ENCODE measurements at places on chromosomes 3 and 15.

- no peak for DNase-seq
Observed at GRCh38 chr15:52680041-52680391, 828 bp upstream of the ATOSA start.

- DNase-seq = no peak
Observed at GRCh38 chr15:60152386-60152785, 148.3 kb downstream of the FOXB1 start.

- no peak for DNase-seq
Observed at GRCh38 chr15:66144978-66145725, 108.4 kb downstream of the MEGF11 start.

GRCh38 chr3:127012091-127012490 lies 29.2 kb downstream of the PLXNA1 start:
- DNase-seq = no peak

DNA sequence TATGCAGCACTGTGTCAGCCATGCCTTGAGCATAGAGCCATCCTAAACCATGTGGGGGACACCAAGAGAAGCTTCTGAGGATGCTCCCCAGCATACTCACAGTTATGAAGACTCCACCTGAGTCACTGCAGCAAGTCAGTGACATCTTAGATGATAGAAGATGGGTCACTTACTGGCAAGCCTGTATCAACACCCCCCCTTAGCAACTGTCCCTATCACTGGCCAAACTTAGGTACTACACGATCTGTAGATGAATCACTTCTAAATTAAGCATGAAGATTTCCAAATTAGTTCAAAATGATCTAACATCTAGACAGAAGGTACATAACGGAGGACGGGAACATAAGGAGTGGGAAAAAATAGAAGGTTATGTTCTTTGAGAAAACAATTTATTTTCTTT lies 13.2 kb upstream of the LMCD1 start:
- DNase-seq = no peak

DNA sequence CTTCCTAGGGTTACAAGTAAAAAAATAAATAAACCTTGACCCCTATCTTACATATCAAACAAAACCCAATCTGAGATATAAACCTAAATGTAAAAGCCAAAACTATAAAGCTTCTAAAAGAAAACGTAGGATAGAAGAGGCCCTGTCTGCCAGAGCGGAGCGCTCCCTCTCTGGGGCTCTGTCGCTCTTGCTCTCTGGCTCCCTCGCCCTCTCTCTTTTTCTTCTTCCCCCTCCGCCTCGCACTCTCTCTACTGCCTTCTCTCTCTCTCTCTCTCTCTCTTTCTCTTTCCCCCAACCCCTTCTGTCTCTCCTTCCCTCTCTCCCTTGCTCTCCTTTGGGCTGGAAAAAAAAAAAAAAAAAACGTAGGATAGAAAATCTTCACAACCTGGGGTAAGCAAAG lies 21.6 kb downstream of the RYK start:
- DNase-seq = no peak

GRCh38 chr3:181637056-181637455 lies 74.7 kb upstream of the SOX2 start:
- no peak for DNase-seq

DNA sequence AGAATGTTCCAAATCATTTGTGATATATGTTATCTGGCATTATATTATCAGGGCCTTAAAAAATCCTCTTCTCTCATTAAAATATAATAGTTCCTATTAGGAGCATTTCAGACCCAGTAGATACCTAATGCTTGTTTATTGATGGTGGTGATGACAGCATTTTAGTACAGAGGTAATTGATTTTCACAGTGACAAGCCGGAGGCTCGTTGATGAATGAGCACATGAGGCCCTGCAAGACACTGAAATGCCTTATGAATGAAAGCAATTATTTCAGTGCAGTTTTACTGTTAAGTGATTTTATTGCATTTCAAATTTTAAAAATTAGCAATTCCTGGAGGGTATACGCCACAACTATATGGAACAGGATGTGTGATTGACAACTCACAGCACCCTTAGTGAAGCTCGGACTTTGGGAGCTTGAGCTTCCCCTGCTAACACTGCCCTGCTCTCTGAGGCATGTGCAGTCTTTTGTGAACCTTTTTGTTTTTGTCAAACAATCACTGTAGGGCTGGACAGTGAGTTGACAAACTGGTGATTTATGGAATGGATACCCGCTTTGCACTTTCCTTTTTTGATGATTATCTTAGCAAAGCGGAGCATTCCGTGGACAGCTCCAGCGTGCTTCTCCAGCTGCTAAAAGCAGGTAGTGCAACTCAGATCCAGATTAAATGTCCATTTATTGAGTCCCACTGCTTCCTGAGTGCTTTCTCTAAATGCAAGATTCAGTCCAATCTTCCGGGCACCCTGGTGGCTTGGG lies 187.0 kb upstream of the ATP10A start:
- DNase-seq = no peak

DNA sequence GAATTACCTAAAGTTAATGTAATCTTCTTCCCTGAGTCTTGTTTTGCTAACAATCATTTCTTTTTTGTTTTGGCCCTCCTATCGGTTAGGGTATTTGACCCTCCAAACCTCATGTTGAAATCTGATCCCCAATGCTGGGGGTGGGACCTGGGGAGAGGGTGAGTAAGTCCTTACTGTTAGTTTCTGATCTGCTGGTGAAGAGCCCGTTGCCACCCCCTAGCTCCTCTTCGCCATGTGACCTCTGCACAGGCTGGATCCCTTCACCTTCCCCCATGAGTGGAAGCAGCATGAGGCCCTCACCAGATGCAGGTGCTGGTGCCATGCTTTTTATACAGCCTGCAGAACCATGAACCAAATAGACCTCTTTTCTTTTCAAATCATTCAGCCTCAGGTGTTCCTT lies 62.8 kb upstream of the ADCY5 start:
- no peak for DNase-seq

- DNase-seq = no peak
Observed at GRCh38 chr3:94440767-94441493, 378.1 kb downstream of the NSUN3 start.

DNA sequence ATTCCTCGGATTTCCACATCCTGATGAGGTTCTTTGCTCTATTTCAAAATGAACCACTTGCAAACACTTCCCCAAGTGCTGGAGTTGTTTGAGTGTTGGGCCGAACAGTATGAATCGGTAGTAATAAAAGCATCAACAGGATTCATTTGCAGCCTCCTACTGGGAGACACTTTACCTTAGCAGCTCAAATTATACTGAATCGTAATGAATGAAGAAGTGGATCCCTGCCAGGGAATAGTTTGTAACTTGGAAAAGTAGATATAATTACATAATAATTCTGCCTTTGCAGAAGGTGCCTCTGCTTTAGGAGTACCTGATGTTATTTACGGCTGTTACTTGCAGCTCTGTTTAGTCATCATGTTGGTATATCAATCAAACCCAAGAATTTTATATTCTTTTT lies 669.1 kb downstream of the CADM2 start:
- DNase-seq = no peak

DNA sequence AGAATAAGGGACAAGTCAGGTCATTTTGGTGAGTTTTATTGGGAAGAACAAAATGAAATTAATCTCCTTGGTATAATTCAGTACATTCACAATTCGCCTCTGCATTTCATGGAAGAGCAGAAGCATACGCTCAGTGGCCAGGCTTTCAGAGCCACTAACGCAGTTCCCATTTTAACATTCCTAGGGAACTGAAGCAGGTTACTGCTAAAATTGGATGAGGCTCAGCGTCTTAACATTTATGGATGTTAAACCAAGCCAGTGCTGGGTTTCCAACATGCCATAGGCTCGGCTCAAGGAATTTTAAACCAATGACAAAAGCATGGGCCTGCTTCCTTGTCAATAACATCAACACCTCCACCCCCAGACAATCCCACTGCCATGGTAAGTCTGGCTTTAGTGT lies 172.7 kb upstream of the PRICKLE2 start:
- DNase-seq = no peak

DNA sequence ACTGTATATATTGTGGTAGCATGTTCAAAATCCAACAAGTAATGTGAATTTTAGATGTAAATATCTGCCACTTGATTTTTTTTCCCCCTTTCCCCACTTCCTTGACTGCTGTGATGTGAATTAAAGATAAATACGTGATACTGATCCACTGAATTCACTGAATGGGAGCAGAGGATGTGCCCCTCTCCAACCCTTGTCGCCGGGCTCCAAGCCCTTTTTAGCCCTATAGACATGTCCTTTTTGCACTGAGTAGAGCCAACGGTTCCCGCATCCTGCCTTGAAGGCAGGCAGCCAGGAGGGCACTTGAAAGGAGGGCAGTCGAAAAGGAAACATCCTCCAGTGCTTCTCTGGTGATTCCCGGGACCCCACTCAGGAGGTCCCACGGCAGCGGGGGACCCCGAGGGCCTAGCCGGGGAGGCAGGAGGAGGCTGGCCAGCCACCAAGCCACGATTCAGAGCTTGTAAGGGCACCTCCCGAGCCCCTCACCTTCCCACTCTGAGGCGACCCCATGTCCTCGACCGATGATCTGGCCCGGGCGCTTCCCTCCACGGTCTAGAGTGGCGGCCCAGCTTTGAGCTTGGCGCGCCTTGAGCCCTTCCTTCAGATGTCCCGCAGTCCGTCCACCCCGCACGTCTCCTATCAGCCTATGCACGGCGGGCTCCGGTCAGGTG lies 901 bp upstream of the MANF start:
- DNase-seq = peak; percentile 47

GRCh38 chr15:99307735-99308134 lies 56.5 kb downstream of the LRRC28 start:
- DNase-seq = no peak

GRCh38 chr3:17795711-17796110 lies 53.3 kb upstream of the TBC1D5 start:
- no peak for DNase-seq

- peak; percentile 45 for DNase-seq
Observed at GRCh38 chr3:53709860-53710674, 136.2 kb downstream of the CHDH start.

DNA sequence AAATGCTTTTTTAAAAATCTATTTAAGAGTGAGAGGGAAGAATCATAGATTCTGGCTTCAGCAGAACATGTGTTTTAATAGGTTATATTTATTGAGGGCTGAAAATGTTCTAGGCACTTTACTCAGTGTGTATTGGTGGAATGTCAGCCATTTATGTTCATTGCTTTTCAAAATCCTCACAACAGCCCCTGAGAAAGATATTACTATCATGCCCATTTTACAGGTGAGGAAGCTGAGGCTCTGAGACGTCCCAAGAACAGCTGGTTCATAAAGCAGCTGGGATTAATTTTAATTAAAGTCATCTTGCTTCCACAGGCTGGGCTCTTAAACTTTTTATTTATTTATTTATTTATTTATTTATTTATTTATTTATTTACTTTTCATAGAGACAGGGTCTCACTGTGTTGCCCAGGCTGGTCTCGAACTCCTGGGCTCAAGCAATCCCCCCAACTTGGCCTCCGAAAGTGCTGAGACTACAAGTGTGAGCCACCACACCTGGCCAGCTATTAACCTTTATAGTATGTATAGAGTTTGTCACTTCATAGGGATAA lies 364.6 kb downstream of the SHQ1 start:
- no peak for DNase-seq

DNA sequence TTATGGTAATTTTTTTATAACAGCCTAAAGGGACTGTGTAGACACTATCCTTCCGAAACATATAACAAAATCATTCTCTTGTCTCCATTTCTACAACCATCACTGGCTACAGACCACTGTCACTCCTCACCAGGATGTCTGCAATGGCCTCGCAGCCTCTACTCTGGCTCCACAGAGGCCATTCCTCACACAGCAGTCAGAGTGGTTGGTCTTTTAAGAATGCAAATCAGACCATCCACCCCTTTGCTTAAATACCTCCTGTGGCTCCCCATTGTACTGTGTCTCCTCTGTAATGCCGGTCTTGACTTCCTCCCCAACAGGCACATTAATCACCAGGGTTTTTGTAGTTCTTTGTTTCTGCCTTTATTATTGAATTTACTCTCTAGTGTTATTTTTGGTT lies 344.8 kb downstream of the ERC2 start:
- no peak for DNase-seq

DNA sequence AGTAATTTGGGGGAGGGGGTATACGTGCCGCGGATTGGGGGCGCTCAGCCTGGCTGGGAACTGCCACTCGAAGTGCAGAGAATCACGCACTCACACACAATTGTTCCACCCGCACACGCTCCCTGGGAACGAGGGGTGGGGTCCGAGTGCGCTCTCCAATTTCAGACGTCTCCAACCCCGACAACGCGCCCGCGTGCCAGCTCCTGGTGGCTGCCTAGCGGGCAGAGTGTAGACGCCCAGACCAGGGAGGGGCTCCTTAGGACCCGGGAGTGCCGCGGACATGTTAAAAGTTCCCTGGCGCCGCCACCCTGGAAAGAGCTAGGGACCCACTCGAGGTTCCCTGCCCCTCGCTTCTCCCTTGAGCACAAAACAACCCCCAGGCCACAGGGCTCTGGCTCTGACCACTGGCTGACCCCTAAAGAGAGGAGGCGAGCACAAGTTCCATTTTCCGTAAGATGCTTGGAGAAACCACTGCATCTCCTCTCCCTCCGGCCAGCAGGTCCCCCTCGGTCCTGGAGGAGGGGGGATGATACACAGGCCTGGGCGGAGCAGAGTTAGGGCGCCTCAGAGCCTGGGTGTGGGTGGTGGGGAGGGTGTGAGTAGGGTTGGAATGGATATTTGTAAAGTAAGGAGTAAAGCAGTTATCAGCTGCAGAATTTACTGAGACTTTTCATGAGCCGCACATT lies 894 bp upstream of the ANKRD63 start:
- no peak for DNase-seq

DNA sequence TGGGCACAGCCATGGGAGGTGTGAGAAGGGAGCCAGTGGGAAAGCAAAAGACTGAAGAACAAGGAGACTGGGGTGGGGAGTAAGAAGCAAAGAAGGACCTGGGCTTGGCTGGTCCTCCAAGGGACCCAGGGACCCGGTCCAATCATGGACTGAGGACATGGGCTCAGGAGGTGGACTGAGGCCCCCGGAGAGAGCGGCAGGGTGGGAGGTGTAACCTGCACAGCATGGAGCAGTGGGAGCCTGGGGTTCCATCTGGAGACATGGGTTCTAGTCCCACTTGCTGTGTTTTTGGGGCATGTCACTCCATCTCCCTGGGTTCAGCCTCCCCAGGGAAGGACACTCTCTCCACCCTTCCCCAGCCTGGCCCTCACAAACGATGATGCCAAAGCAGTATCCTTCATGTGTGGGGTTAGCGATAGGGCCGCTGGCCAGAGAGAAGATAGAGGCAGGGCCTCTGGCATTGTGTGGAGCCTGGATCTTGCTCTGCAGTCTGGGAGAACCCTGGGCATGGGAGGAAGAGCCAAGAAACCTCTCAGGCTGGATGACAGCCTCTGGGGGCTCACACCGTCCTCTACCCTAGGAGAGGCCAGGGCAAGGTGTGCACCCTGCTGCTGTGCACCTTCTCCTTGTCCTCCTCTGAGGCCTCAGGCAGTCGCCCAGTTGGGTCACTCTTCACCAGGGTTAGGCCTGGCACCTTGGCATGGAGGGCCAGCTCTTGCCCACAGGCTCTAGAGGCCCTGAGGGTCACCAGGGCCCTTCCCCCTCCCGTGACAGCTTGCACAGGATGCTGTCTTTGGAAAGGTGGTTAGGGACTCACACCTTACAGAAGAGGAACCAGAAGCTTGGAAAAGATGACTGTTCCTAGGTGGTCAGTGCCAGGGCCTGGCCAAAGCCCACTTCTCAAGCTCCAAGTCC lies 26.0 kb downstream of the FBXW12 start:
- DNase-seq = no peak

GRCh38 chr3:82259994-82260393 lies 498.5 kb upstream of the GBE1 start:
- no peak for DNase-seq

Measured in GM12892 (cell line).